ENCODE measurements at places on chromosomes 6 and 20.

GRCh38 chr6:73704260-73704659 is 8.3 kb downstream of the CD109 start:
- no peak for DNase-seq

DNA sequence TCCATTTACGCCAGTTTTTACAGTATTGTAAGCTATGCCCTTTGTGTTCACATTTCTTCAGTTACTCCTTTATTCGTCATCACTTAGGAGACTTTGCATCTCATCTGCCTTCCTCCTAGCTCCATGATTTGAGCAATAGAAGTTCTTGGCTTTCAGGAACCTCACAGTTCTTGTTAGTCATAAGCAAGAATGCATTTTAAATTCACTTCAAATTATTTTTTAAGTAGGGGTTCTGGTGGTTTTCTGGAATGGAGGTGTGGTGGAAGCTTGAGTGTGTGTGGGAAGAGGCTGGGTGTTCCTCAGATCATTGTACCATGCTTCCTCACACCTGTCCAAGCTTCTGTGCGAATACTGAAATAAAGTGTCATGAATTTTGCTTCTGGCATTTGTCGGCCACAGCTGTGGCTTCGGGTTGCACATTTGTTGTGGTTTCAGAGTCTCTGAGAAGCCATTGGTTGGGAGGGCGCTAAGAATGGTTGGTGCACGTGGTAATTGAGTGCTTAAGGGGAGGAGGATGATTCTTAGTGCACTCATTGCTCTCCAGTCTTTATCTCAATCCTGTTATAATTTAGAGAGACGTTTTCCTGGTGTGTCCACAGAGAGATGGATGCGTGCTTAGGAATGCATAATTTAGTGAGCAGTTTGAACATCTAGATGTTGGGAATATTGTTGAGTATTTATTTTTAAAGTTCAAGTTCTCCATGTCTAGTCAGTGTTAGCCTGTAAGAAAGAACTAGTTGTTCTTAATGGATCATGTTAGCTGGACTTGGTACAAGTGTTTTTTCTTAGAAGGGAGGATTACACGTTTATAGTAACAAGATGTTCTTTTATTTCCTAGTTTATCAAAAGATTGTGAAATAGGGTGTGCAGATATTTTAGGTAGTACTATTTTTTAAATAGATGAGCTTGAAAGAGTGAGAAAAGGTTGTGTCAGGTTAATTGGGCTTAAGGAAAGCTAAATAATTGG is 31.9 kb downstream of the FOXO3 start:
- DNase-seq: no peak

GRCh38 chr6:13695252-13695651 is 16.4 kb downstream of the RANBP9 start:
- no peak for DNase-seq

DNA sequence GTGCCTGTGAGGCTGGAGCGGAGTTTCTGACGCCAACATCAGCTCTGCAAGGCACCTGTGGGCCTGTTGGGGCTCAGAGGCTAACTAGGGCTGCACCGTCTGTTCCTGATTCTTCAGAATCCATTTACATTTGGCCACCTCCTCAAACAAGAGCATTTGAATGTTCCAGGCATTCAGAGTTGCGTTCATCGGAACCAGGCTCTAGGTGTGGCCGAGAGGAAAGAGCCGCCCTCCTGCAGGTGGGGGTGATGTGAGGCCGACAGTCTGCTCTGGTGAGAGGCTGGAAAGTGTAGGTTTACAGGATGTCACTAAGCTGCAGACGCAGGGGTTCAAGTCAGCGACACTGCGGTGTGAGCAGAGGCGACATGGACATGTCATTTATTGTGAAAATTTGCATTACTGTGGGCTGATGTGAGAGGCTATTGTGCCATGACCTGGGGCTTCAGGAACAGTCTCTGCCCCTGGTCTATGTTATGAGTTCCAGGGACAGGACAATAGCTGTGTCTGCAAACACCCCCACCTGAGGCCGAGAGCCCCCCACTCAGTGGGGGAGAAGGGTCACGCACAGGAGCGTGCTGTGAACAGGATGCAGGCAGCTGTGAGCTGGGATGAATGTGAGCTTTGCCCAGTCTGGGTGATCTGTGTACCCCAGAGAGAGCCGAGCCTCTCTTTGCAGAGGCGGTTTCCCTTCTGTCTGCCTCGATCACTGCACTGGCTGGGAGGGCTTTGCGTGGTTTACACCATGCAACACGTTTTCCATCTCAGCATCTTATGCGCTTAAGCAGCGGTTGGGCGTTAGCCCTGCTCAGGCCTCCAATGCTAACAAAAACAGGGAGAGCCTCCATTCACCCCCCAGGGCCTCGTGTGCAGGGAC is 21.1 kb downstream of the SLCO4A1 start:
- DNase-seq: no peak

- DNase-seq: no peak
These were observed 67.2 kb downstream of the SLC22A1 start for GRCh38 chr6:160188773-160189172.

- no peak for DNase-seq
These were observed 183.6 kb downstream of the PRL start for GRCh38 chr6:22113026-22113766.

DNA sequence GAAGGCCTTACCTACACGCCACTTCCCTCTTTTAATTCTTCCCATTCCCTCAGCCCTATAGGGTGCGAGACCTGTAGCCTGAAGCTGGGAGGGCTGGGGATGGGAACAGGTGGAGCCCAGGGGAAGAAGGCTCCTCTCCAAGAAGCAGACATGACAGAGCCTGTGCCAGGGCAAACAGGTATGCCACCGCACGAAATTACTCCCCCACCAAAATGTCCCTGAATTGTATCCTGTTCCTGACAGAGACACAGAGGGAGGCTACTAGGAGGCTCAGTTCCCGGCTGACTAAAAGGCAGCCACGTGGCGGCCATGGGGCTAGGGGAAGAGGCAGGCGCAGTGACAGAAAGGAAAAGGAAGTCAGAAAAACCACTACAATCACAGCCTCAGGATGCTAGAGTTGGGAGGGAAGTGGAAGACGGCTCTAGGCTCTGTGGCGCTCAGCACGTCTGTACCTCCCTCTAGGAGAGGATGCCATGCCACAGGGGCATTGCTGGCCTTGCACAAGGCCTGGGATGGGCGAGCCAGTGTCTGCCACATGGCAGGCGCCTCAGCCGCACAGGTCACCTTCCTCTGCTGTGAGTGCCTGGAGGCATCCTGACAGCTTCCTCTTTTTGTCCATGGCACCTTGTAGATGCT is 27.7 kb downstream of the TFEB start:
- no peak for DNase-seq

DNA sequence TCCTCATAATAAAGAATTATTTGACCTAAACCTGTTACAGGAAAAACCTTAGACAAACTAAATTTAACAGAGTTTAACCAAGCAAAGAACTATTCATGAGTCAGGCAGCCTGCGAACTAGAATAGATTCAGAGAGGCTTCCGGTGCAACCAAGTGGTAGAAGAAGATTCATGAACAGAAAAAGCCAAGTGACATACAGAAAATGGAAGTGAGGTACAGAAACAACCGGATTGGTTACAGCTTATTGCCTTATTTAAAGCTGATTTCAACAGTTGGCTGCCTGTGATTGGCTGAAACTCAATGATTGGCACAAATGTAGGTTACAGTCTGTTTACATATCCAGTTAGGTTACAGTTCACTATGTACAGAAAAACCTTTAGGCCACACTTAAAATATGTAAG is 10.1 kb downstream of the PPP1R3G start:
- DNase-seq: no peak

DNA sequence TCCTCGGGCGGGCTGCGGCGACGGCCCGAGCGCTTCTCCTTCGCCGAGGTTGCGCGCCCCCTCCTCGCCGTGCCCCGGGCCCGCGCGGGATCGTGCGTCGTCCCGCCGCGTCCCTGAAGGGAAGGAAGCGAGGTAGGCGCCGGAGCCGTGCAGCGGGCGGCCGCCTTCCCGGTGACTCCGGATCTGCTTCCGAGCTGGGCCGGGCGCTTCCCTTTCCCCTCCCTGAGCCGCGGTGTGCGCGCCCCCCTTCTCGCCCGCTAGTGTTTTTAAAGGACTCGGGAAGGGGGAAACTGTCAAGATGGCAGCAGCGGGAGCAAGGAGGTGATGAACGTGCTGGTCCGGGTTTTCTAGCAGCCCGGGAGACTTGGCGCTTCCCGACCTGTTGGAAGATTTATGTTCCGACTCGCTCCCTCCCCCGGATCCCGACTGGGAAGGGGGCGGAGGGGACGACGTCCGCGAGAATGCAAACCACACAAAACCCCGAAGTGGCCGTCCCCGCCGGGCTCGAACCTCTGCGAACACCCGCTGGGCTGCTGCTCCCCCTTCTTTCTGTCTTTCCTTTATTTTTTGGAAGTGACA is 744 bp upstream of the FOXO3 start:
- peak; percentile 83 for DNase-seq

All from large intestine (tissue), 12 donors.